ENCODE measurements at places on chromosomes 6 and 20.

GRCh38 chr6:113879186-113880096 lies 22.3 kb downstream of the MARCKS start:
- no peak for DNase-seq

DNA sequence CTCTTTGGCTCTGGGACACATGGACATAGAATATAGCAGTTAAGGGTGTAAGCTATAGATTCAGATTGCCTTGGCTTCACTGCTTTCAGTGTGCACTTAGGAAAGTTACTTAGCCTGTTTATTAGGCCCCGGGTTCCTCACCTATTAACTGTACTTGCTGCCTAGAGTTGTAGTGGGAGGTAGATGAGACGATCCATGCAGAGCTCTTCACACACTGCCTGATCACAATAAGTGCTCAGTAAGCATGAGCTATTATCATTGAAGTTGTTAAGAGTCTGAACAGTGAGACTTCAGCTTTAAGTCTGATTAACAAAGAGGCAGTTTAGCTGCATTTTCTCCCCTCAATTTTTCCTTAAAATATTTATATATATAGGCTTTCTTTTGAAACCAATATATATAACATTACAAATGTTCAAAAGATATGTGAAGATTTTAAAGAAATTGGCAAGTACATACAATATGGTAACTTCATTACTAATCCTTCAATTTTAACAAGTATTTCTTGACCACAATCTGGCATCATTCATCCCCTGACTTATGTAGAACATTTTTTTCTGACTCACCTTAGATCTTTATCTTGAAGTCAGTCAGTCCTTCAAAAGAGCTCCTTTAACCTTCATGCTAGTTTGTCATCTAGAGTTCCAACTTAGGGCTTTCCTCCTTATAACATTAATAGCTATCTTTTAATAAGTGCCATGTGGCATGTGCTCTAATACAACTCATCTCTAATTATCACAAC lies 20.5 kb upstream of the SUPT3H start:
- no peak for DNase-seq

- no peak for DNase-seq
Measured at GRCh38 chr6:163945808-163946207, 531.3 kb downstream of the QKI start.

DNA sequence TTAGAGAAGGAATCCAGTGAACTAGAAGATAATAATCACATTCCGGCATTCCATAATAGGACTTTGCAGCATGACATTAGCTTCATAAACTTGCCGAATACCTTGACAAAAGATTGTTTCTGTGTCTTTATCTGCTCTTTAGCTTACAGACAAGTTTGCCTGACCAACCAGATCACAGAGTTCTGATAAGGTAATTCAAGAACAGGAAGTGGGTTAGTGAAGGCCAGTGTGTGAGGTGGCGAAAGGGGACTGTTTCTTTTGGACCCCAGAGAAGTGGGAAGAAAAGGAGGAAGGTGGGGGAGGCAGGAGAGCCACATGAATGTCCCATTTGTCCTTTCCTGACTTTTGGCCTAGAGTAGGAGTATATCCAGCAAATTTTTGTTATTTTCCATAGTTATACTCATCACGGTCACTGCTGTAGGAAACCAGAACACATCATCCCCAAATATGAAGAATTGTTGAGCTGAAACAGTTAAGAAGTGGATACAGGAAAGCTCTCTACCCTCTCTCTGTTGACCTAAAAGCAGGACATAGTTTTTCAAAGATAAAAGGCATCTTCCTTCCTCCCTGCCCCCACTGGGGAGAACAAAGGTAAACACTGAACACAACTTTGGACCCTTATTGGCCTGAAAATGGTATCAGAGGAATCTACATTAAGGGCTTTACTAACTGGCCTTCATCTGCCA lies 72.4 kb upstream of the TNFAIP3 start:
- no peak for DNase-seq

GRCh38 chr20:6058684-6059295 lies 4.9 kb upstream of the LRRN4 start:
- peak; percentile 68 for DNase-seq

DNA sequence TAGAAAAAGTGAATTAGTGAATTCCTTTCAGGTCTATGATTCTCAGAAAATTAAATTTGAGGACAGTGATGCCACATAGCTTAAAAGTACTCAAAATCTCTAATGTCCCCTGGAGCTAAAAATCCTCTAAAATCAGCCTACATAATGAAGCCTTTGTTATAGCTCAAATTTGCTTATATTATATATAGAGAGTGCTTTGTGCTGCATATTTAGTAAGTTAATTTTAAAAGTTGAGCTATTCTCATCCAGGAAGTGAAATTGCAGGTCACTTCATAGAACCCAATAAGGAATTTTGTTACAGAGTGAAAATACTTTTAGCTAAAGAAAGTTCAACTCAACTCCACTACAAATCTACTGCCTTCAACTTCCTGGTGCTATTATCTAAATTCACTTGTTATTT lies 507.5 kb upstream of the MAP3K7 start:
- no peak for DNase-seq

- DNase-seq, result no peak
Measured at GRCh38 chr20:1816384-1817381, 78.5 kb upstream of the SIRPA start.

DNA sequence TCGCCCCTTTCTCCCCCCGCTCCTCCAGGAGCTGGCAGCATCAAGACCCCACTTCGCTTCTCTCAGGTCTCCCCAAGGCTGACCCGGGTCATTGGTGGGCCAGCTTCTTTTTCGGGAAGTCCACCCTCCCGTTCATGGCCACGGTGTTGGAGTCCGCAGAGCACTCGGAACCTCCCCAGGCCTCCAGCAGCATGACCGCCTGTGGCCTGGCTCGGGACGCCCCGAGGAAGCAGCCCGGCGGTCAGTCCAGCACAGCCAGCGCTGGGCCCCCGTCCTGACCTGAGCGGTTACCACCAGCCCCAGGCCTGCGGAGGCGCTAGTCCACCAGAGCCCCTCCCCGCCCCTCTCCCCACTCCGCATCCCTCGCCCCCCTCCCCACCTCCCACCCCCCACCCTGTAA lies 1.0 kb downstream of the PPDPF start:
- DNase-seq, result peak; percentile 53

DNA sequence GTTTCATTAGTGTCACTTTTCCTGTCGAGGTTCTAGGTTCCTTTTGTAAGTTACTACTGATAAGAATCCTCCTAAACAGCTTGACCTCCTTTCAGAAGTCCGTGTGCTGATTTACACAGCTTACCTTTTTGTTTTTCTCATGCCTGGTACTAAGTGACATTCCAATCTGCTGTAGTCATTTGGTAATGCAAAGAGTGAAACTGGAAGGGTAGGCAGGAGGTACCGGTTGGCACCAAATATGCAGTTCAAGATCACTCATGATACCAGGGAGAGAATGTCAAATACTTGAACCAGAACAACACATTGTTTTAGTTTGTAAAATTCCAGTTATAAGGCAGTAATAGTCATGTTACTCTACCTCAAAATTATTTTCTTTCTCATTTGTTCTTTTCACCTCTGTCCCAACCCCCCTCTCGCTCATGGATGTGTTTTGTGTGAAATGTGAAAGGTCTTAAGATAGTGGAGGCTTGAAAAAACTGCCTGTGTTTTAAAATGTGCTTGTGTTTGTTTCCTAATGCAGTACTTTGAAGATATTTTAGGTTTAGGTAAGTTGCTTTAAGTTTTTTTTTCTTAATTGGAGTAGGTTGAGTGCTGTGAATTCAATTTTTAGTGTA lies 23.2 kb downstream of the AFDN start:
- no peak for DNase-seq

DNA sequence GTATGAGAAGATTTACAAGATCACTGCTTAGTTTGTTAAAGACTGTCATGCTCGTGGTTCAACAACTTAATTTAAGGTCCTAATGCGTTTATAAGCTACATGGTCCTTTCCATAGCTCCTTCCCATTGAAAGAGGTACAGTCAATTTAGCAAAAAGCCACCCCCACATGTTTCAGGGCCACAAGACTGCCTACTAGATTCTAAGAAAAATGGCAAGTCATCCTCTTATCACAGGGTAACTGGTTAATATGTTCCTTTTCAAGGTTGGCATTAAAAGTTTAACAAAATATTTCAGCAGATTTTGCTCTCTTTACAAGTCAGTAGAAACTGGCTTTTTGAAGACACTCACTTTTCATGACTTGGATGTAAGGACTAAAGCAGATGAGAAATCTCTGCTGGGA lies 15.7 kb downstream of the GSTA3 start:
- DNase-seq, result no peak

GRCh38 chr6:1636272-1636825 lies 26.6 kb downstream of the FOXC1 start:
- DNase-seq, result no peak

- peak; percentile 46 for DNase-seq
Measured at GRCh38 chr6:84428300-84428907, 201.0 kb upstream of the CEP162 start.

DNA sequence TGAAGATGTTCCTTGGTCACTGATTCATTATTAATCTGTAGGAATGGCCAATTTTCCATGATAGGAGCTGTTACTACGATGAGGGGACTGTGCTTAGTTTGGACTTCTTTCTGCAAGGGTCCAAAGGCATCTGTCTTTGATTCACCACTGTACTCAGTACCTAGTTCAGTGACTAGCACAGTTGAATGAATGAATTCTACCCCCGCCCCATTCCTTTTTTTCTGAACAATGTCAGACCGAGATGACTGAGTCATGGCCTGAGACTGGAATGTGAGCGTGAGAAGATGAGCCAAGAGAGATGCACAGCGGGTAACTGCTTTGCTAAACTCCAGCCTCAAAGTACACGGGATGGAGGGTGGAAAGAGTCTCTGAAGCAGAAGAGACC lies 419 bp upstream of the SNHG17 start:
- no peak for DNase-seq

- DNase-seq, result no peak
Measured at GRCh38 chr6:167574431-167575151, 249.7 kb downstream of the TTLL2 start.

DNA sequence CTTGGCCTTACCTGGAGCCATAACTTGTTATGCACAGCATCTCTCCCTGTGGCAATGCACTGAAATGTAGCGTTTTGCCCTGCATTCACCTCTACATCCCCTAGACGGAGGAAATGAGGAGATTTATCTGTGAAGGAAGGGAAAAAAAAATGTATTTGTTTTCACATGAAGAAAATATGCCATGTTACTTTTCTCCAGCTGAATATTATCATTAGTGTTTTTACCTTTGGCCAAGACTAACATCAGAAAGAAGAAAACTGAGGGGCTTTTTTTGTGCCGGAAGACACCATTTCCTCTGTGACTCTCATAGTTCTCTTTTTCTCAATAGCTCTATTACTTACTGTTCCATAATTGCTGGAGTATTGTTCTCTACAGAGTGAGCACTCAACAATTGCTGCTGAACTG lies 280.4 kb downstream of the PTPRK start:
- DNase-seq, result no peak

DNA sequence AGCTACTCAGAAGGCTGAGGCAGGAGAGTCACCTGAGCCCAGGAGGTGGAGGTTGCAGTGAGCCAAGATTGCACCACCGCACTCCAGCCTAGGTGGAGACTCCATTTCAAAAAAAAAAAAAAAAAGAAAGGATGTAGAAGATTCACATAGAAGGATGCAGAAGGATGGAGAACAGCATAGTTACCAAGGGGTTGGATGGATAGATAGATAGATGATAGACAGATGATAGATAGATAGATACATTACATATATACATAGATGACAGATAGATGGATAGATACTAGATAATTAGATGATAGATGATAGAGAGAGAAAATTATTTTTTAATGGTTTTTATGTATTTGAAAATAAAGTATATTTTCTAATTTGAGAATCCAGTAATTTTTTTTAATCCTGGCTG lies 160.7 kb upstream of the ARID1B start:
- DNase-seq, result no peak

DNA sequence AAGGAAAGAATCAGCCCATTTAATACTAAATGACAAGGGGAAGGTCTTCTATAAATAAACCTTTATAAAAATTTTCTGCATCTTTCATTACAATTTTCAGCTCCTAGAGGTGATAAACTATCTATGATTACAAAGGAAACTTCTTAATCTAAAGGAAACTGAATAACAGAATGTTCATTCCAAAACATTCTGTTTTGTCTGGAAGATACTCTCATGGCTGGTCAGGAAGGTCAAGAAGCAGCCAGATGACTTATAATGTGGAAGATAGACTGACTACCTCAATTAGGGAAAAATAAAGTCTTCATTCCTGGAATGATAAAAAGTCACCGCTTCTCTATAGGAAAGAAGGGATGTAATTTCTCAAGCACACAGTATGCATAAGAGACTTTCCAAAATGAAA lies 131.3 kb downstream of the GMDS start:
- DNase-seq, result no peak

DNA sequence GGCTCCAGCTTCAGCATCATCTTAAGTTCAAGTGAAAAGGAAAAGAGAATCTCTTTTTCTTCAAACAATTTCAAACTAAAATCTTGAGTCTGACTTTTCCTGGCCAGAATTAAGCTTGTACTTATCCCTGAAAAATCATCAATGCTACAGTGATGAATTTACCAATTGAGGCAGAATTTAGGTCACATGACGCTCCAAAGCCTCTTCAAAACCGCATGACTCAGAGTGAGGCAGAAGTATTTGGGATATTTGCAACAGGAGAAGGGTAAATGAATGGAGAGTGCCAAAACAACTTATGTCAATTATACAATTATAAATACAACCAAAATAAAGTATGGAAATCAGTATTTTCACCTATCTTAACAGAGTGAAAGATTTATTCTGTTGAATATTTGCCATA lies 515.5 kb downstream of the COL12A1 start:
- DNase-seq, result no peak

GRCh38 chr20:63461104-63461763 lies 11.2 kb downstream of the KCNQ2 start:
- no peak for DNase-seq

GRCh38 chr6:9346923-9347322 lies 911.6 kb upstream of the SLC35B3 start:
- DNase-seq, result no peak

DNA sequence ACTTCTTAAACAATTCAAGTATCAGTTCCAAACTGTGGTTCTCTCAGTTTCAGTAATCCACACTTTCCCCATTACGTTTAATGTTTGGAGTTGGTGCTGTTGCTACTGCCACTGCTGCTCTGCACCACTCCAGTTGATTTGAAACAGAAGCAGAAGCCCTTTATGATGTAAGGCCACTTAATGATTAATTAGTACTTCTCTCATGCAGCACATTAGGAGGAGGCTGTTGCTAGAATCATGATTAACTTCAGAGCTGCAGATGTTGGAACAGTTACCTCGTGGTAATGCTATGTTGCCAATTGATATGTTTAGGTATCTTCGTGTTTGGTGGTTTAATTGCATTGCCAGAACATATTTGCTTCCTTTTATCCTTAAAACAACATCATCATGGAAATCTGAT lies 986.2 kb upstream of the CITED2 start:
- no peak for DNase-seq
